T-helper 9 cell (primary cell): ENCODE measurements at places on chromosomes 12 and 14.

DNA sequence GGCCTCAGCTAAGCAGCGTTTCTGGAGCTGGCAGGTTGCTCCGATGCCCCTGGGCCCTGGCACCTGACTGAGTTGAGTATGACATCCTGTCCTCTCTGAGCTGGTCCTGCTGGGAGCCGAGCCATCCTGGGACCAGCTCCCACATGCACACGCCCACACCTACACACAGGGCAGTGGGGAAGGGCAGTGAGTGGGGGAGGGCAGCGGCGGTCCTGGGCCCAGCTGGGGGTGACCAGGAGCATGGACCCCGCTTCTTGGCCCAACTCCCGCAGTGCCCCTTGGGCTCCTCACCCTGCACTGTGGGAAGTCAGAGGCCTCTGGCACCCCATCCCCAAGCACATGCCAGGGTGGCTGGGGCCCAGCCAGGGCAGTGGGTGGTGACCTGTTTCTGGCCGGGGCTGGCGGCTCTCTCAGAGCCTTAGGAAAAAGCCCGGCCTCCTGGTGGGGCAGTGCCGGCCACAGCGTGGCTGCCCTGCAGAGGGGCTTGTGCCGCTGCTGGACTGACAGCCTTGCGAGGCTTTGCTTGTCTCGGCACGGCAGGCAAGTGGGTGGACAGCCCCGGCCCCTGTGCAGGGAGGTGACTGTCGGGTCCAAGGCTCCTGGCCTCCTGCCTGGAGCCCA is 5.9 kb upstream of the CRIP2 start:
- no peak for DNase-seq

DNA sequence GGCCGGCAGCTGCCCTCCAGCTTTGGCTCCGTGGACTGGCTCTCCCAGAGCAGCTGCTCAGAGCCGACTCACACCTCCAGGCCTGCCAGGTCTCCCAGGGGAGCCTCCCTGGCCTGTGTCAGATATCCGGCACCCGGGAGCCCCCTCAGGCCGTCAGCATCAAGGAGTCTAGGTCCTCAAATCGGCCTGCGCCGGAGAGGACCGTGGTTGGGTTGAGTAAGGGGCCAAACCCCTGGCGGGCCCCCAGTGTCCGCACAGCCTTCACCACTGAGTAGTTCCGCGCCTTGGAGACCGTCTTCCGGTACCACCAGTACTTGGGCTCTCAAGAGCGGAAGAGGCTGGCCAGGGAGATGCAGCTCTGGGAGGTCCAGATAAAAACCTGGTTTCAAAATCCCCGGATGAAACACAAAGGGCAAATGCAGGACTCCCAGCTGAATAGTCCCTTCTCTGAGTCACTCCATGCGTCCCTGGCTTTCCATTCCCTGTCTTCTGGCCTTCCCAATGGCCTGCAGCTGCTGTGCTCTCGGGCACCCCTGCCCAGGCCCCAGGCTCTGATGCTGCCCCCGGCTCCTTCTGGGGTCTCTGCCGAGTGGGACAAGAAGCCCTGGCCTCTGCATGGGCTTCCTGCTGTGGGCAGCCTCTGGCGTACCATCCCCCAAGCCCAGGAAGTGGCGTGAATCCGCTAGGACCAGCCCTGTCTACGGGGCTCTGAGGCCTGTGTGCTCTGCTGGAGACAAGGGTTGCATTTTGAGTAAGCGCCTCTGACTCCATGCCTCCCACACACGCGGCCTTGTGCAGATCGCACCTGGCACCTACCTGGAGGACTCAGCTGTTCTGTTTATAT is 245.1 kb upstream of the ATXN7L3B start:
- DNase-seq, result no peak

DNA sequence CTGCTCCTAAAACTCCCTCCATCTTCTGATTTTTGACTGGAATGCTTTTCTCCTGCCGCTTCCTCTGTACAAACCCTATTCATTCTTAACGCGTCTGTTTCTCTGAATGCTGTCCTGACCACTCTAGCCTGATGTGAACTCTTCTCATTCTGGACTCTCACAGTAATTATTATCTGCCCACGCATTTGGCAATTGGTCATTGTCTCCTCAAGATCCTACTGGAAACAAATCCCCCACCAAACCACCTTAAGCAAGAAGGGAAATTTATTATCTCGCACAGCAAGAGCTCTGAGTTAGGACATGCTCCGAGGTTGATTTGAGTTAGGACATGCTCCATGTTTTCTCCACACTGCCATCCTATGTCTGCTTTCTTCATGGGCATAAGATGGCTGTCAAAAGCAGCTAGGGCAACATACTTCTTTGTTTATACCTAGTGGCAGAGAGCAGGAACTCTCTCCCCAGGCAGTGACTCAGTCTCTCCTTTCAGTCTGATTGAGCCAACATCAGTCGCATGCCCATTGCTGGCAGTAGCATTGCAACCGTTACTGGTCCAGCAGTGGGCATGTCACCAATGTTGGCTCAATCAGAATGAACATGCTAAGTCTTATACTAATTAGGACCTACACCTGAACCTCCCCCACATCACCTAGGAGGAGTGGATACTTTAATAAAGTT is 102.2 kb downstream of the SSPN start:
- no peak for DNase-seq

DNA sequence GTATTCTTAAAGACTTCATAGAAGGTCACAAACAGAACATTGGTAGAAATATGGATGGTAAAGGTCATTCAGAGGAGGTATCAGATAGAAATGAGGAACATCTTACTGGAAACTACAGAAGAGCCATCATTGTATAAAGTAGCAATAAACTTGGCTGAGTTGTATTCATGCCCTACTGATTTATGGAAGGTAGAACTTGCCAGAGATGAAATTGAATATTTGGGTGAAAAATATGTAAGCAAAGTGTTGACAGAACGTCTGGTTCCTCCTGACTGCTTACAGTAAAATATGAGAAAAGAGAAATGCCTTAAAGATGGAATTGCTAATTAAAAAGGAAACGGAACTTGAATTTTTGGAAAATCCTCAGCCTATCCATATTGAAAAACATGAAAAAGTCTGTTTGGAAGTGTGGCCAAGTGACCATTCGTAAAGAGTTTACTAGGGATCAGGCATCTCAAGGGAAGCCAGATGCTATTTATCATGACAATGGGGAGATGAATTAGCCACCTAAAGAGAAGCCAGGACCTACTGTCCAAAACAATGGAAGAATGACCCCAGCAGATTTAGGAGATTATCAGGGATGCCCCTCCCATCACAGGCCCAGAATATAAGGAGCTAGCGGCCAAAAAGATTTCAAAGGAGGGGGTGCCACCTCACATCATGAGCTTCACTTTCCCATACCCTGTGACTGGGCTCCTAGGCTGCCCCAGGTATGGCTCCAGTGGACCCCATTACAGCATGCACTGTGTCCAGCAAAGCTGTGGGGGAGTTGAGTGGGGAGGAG is 189.3 kb downstream of the ITPR2 start:
- no peak for DNase-seq

- DNase-seq, result no peak
These were observed 5.3 kb downstream of the ASB2 start for GRCh38 chr14:93970965-93971634.
